Fibroblast of villous mesenchyme (primary cell): ENCODE measurements at places on chromosomes 3 and 15.

GRCh38 chr3:125013095-125013494, 42.7 kb downstream of the HEG1 start:
- DNase-seq, result no peak

DNA sequence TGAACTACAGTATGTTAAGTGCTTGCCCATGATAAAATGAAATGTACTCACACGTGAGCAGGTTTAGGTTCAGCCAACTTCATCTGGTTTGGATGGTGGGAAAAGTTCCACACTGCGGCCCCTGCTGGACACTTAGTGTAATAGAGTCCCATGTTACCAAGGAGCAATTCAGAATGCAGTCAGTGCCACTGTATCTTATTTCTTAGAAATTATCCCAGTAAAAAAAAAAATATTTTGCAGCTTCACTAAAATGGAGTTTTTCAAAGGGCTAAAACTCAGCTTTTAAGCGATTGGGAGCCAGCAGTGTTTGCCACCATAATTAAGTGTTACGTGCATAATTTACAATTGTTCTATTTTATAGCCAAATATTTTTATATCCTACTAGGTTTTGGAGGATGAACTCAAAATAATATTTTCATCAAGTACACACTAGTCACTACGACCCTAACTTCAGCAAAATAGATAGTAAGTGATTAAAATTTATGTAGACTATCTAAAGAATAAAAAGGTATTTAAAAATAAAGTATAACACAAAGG, 371.7 kb upstream of the GBE1 start:
- peak; percentile 59 for DNase-seq

GRCh38 chr15:31523655-31524049, 197.0 kb downstream of the KLF13 start:
- DNase-seq, result no peak

GRCh38 chr3:114697401-114697800, 403.6 kb downstream of the TIGIT start:
- peak; percentile 10 for DNase-seq

DNA sequence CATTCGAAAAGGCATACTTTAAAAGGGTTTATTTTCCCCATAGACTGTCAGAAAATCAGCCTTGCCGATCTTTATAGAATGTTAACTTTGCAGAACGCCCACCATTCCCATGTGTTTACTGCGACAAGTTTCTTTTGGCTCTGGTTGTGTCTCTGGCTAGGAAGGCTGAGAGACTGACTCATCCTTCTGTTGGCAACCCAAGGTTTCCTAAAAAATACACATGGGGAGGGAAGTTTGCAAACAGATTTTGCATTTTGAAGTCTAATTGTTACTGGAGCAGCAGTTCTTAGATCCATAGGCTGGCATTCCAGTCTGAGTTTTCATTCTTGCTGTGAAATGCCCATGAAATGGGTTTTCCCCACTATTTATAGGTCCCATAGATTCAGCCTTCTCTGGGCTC, 37.9 kb upstream of the MINAR1 start:
- DNase-seq, result peak; percentile 15

DNA sequence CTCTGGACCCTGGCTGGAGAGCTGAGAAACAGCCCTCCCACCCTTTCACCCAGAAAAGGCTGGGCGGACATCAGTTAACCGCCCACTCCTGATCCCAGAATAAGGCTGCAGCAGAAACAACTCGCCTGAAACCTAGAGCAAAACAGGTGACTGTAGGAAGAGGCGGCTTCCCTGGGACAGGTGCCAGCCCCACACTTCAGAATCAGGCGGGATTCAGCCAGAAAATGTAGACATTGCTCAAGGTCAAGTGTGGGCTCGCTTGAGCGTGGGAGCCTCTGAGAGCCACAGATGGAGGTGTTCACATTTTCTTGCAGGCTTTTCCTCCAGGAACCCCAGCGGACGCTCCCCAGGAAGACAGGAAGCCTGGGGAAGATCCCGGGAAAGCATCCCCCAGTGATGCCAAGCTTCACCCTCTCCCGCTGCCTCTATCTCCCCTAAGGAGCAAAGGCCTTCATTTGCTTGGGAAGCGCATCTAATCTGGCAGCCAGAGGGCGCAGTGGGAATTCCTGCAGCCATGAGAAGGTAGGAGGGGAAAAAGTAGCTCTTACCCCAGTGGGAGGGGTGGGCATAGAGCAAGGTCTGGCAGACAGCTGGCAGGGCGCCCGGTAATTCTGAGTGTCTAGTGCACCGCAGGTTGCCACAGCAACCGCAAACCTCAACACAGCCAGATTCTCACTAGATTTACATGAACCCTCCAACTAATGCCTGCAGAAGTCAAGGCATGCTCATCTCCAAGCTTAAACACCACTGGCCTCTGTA, 77.7 kb downstream of the OCA2 start:
- peak; percentile 5 for DNase-seq

GRCh38 chr15:53830707-53831386, 71.4 kb upstream of the WDR72 start:
- no peak for DNase-seq

- DNase-seq, result no peak
Measured at GRCh38 chr3:114308830-114309229, 15.0 kb downstream of the TIGIT start.

DNA sequence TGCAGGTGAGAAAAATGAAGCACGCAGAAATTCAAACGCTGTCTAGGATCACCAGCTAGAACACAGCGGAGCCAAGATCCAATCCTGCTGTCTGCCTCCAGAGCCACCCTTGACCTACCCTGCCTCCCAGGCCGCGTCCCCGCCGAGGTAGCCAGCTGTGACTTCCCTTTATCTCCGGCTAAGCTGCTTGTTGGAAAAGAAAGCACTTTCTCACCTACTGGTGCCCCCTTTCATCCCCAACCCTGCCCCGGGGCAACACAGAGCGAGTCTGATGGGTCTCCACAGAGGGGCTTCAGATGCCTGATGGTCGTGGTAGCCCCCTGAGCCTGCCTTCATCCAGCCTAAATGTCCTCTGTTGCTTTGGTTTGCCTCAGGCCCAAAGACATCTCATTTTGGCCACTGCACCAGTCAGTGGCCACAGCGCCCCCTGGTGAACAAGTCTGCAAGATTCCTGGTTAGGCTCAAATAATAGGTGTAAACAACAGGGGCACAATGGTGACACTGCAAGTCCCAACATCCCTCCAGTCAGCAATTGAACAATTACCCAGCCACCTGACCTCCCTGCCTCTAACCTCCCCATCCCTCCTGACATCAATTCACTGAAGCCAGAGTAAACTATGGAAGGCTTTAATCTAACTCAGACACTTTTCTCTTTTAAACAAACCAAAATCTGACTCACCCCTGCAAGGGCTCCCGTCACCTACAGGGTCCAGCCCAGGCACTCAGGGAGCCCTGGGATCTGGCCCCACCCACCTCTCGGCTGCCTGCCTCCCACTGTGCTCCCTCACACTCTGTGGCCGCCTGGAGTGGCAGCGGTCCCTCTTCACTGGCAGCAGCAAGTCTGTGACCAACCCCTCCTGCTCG, 27.3 kb upstream of the BCL2L10 start:
- DNase-seq, result peak; percentile 80

DNA sequence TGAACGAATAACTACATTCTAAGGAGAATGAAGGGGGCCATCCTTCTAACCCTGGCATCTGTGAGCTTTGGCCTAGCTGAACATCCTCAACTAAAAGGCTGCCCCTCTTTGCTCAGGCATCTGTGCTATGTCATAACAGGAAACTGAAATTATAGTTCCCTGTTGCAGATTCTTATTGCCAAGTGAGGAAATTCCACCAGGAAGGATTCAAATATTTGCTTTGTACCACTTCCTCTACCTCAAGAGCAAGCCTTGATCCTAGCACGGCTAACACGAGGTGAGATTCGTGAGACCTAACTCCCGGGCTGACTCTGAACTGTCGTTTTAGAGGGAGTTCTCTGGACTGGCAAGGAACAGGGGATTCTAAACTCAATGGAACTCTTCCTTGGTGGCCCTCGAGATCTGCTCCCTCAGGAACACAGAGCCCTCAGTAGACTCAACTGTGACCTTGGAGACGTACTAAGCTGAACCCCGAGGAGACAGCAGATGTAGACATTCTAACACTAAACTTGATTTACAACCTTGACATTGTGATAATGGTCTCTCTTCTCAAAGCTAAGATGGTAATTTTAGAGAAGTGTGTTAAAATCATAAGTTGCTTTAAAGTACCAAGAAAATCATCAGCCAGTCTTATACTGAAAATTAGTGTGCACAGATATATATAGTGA, 4.2 kb downstream of the SPG21 start:
- peak; percentile 71 for DNase-seq

GRCh38 chr3:22209578-22209977, 458.6 kb upstream of the ZNF385D start:
- no peak for DNase-seq

DNA sequence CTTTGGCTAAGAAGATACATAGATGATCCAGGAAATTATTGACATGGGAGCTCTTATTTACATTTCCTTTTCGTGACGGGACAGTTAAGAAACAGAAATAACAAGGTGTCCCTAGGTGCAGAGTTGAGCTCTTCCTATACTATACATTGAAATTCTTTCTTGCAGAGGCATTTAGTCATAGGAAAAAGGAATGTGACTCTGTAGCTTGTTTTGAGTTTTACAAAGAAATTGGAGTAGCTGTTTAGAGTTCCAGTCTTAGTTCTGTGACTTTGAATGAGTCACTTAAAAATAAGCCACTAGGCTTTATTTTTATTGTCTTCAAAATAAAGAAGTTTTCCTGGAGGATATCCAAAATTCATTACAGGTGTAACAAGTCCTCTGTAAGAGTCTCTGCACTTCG, 723.5 kb upstream of the SGO1 start:
- peak; percentile 12 for DNase-seq

GRCh38 chr3:191331388-191331787, 1.1 kb upstream of the UTS2B start:
- DNase-seq, result no peak

DNA sequence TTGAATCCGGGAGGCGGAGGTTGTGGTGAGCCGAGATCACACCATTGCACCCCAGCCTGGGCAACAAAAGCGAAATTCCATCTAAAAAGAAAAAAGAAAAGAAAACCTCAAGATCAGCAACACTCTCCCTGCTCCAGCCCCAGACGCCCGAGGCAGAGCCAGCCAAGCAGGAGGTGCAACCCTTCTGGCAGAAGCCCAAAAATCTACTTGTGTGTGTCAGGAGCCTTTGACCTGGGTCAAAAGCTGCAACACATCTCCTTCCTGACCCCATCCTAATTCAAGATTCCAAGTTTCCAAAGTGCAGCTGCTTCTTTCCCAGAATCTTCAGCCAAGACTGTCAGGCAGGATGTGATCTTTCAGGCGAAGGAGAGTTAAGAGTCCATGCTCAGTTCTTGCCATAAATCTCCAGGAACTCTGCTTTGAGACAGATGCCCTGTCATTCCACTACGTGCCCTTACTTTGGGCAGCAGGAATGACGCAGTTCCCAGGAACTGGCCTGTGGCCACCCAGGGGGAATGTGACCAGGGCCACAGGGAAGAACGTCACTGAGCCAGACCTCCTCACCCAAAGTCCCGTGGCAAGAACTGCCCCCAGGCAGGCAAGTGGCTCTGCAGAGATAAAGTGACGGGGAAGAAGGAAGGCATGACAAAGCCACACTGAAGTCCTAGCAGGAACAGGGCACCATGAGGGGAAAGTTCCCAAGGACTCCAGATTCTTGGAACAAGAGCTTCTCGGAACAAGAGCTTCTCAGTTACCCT, 39.4 kb downstream of the SH3BP5 start:
- DNase-seq, result peak; percentile 89

DNA sequence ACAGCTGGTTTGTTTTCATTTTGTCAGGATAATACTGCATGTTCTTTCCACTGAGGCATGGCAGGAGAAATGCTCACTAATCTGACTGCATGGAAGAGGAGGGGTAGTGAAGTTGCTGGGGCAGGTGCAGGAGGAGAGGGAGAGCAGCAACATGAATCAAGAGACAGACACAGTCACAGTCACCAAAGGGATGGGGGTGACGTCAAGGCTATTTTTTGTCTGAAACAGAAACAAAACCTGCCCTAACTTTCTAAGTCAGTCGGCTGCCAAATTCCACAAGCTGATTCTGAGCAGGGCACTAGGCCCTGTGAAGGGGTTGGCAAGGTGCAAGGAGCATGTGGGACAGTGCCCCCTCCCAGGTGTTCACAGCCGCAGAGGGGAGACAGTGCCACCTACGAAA, 186.6 kb upstream of the NSMCE3 start:
- no peak for DNase-seq

DNA sequence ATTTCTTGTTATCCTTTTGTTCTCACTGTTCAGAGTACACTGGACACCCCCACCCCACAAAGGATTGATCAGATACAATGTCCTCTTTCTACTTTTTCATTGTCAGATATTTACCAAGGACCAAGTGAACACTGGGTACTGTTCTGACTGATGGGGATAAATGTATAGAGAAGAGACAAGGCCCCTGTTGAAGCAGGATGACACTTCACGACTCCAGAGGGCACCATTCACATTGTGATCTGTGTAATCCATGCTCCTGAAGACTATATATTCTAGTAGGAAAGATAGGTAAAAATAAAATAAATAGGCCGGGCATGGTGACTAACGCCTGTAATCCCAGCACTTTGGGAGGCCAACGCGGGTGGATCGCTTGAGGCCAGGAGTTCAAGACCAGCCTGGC, 7.2 kb upstream of the CRYGS start:
- DNase-seq, result no peak

DNA sequence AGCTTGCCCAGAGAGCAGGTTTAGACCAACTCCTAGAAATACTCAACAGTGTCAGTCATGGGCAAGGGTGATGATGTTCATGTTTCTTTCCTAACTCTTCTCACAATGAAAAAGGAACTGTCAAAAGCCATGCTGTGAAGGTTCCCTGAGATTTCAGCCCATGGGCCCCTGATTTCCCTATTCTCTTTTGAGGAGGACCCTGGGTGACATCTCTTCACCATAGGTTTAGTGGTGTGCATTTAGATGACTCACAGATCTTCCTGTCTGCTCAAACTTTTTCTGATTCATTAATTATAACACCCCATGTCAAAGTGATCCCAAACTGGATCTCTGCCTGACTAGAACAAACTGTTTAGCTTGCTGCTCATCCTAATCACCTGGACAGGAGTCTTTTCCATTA, 108.0 kb downstream of the BBX start:
- DNase-seq, result no peak

GRCh38 chr15:63065262-63066221, 23.0 kb downstream of the TPM1 start:
- peak; percentile 36 for DNase-seq

DNA sequence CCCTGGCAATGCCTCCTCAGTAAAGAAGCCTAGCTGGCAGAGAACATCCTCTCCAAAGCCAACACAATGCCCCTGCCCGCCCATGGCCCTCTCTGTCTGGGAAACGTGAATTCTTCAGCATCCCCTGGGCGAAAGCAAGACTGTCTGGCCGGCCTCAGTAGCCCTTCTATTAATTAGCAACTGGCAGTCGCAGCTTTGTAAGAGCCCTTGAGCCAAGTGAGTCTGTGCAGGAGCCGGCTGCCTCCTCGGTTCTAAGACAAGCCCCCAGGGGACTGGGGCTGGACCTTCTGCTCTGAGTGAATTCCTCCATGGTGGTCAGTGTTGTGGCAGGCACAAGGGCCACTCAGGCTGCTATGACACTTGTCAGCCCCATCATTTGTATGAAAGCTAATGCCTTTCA, 7.4 kb downstream of the HCN4 start:
- DNase-seq, result no peak
